ENCODE measurements at places on chromosomes 4 and X.

- no peak for DNase-seq
Observed at GRCh38 chr4:110352670-110353442, 123.1 kb upstream of the ENPEP start.

GRCh38 chr4:52813546-52813945, 48.6 kb upstream of the RASL11B start:
- DNase-seq = no peak

- no peak for DNase-seq
Observed at GRCh38 chr4:101682946-101683345, 107.6 kb upstream of the BANK1 start.

GRCh38 chr4:42785817-42786216, 106.7 kb upstream of the GRXCR1 start:
- no peak for DNase-seq

DNA sequence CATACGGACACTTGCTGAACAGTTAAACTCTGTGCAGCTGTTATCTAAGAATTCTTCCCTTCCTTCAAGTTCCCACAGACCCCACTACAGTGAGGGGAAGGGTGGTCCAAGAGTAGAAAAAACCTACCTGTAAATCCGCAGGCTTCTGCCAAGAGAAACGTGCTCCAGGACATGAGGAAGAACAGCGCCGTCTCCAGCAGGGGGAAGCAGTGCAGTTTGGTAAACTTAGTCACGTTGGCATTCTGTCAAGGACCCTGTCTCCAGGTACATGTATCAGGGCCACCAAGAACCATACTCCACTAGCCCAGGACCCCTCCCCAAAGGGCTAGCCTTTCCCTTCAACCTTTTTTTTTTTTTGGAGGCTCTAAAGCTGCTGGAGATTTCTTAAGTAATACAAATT, 79.9 kb downstream of the CHST7 start:
- DNase-seq = no peak

DNA sequence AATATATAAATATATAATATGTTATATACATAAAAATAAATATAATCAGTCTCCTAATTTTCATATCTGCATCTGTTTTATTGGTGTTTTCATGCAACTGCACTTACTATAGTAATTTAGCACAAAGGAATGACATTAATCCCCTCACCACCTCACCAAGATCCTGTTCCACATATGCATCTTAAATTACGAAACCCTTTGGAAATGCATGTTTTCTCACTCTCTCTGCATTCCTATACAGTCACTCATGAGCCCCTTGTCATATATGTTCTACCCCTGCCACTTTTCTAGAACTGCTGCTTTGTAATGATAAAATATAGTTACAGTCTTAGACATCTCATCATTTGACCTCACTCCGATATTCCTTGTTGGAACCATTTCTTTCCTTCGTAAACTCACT, 728.7 kb upstream of the SLIT2 start:
- no peak for DNase-seq

DNA sequence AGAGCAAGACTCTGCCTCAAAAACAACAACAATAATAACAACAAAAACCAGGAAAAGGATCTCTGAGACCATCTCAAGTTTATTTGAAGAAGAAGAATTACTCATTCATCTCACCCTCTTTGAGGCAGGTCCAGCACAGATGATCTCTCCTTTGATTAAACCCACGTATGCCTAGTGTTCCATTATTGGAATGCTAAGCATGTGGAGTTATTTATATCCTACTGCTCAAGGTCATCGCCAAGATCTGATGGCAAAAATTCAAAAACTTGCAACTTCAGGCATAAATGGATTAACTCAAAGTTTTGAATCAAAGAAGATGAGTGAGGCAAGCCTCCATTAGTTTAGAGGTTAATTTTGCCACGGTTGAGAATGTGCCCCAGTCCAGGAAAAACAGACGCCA, 184.2 kb downstream of the DHRSX start:
- no peak for DNase-seq

GRCh38 chrX:40385682-40386081, 195.1 kb upstream of the ATP6AP2 start:
- no peak for DNase-seq

DNA sequence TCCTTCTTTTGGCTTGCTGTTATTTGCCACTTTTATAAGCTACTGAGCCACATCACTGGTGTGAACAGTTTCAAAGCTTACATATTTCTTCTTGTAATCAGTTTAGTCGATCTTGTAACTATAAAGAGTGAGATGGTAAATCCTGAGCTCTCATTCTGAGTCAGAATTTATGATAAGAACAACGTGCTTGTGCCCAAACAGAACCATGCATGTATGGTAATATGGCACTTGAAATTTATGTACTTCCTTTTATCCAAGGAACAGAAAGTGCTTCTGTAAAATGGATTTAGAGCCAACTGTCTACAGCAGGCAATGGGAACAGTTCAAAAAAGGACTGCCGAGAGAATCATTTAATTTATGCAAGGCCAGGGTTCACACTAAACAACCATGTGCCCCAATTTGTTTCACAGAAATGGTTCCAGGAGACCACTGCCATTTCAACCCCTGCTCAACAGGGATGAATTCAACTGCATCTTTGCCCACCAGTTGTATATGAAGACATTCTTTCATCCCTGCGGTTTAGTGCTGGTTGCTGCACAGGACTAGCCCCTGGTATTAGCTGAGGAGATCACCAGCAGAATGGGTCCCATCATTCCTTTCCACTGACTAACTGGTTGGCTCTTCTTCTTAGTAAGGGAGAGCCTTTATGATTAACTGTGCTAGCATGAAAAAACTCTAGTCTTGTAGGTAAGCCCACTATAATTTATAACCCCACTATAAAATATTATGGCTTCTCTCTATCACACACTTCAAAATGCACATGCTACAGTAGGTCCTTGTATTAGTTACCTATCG, 162.9 kb upstream of the PGRMC2 start:
- no peak for DNase-seq

- DNase-seq = no peak
Observed at GRCh38 chr4:159444678-159445077, 341.8 kb downstream of the RAPGEF2 start.

- no peak for DNase-seq
Observed at GRCh38 chrX:122184791-122185190, 999.3 kb upstream of the GRIA3 start.

GRCh38 chr4:70182517-70183167, 12.9 kb upstream of the ODAM start:
- DNase-seq = no peak

All from Right ventricle myocardium superior (tissue), 1 donor.